ENCODE measurements at places on chromosomes 13 and 19.
A peak's percentile ranks its signal among the peaks of the same experiment; 100 is the strongest.

DNA sequence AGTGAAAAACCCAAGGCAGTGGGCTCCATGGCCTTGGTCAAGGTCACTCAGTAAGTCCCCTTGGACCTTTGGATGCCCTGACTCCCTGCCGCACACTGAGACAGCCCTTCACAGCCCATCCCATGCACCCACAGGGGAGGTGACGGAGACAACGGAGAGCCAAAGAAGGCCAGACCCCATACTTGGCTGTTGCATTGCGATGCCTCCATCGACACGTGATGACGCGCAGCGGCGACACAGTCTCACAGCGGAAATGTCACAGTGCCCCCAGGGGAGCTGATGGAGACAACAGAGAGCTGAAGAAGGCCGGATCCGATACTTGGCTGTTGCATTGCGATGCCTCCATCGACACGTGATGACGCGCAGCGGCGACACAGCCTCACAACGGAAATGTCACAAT lies 282.4 kb downstream of the TEX29 start:
- DNase-seq: no peak

- DNase-seq: no peak
Measured at GRCh38 chr13:89310943-89311672, 1639.9 kb downstream of the SLITRK5 start.

DNA sequence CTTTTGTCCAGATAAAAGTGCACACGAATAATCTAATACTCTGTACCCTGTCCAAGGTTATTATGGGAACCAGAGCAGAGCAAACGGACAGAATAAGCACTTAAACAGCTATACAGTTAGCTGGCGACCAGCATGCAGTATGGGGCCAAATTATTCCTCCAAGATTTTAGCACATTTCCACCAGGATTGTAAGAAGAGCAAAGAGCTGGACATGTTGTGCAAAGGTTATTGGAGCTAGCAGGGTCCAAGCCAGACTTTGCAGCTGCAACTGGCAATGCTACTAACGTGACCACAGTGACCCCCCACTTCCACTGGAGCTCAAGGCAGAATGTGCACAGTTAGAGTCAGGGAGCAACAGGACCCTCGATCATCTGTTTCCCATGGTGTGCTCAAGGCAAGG lies 89.9 kb downstream of the COL4A1 start:
- no peak for DNase-seq

- no peak for DNase-seq
Measured at GRCh38 chr13:88866195-88866594, 1195.0 kb downstream of the SLITRK5 start.

GRCh38 chr19:20235156-20235555 lies 68.1 kb downstream of the ZNF486 start:
- DNase-seq: no peak

GRCh38 chr13:33135097-33135496 lies 118.9 kb downstream of the KL start:
- DNase-seq: no peak

DNA sequence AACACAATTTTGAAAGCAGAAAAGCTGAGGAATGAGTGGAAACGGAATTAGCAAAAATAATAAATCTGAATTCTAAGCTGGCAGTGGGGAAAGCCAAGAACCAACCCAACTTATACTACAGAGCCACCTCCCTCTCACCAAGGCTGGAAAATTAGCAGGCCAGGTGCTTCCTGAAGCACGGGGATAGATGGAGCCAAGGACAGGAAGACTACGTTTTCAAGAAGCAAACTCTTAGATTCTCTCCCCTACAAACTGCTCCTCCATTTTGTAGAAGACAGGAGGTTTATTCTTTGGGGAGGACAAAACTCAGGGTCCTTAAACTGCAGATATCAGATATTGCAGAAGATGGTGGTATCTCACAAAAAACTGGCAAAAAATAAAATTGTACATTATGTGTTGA lies 8.8 kb downstream of the CCDC70 start:
- no peak for DNase-seq

- no peak for DNase-seq
Measured at GRCh38 chr13:93857126-93857525, 622.4 kb downstream of the DCT start.

GRCh38 chr19:39270036-39270871 lies 2.1 kb downstream of the IFNL2 start:
- DNase-seq: no peak

- no peak for DNase-seq
Measured at GRCh38 chr19:40592170-40592569, 9.0 kb upstream of the LTBP4 start.

DNA sequence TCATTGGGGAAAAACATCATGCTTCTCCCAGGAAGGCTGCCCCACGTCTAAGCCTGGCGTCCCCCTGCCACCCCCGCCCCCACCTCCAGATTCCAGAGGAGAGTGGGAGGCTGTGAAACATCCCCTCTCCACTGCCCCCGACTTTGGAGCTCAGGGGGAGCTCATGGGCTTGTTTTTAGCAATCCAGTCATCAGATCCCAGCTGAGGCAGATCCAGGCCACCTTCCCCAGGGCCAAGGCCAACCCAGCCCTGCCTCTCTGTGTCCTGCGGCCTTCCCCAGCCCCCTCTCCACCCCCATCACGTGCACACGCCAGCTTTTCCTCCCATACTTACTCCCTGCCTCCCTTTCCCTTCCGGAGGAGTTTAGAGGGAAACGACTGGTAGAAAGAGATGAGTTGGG lies 38.8 kb downstream of the SHISA2 start:
- no peak for DNase-seq

DNA sequence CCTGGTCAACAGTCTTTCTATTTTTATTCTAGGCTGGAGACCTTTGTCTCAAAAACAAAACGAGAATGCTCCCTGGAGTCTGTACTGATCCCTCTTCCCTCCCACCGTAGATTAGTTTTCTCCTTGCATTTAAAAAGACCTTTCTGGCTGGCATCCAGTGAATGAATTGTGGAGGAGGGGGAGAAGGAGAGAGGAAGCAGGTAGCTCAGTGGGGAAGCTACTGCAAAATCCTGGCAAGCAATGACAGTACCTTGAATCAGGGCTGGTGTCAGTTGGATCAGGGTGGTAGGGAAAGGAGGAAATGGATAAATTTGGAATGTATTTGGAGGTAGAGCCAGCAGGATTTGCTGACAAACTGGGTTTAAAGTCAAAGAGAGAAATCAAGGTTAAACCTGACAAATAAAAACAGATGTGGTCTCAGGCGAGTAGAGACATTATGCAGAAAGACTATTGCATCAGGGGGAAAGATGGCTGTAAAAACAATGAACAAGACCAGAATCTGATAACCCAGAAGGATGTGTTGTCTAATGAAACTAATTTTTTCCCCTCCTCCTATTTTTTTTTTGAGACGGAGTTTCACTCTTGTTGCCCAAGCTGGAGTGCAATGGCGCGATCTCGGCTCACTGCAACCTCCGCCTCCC lies 3.5 kb upstream of the CYP2S1 start:
- DNase-seq: no peak

- DNase-seq: no peak
Measured at GRCh38 chr19:18306888-18307260, 16.0 kb downstream of the LSM4 start.

GRCh38 chr13:110811771-110812120 lies 98.2 kb downstream of the ING1 start:
- DNase-seq: no peak

- DNase-seq: no peak
Measured at GRCh38 chr13:91816263-91816807, 417.9 kb downstream of the GPC5 start.

GRCh38 chr13:73900591-73900990 lies 233.6 kb downstream of the KLF12 start:
- no peak for DNase-seq

GRCh38 chr19:11759805-11760204 lies 7.0 kb upstream of the ZNF441 start:
- no peak for DNase-seq

GRCh38 chr13:31011193-31011860 lies 78.9 kb downstream of the TEX26 start:
- DNase-seq: no peak

GRCh38 chr19:17394891-17395415 lies 957 bp upstream of the CCDC194 start:
- peak; percentile 33 for DNase-seq

- DNase-seq: peak; percentile 10
Measured at GRCh38 chr19:42433503-42434260, 6.5 kb upstream of the LIPE start.

DNA sequence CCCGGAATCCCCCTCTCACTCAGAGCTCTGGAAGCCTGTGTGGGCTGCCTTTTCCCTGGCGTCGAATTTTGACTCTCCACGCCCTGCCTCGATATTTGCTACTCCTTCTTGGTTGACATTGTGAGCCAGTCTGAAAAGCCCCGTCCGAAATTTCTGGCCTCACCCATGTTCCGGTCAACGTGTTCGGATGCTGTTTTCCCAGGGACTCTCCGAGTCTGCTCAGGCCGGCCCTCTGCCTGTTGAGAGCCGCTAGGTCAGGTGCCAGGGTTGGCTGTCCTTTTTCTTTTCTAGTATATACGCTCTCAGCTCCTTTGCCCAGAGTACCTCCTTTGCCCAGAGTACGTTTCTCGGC lies 6.8 kb upstream of the DGKH start:
- DNase-seq: no peak

- no peak for DNase-seq
Measured at GRCh38 chr13:33259296-33259695, 26.3 kb downstream of the STARD13 start.

- peak; percentile 24 for DNase-seq
Measured at GRCh38 chr13:110471833-110472162, 89.7 kb downstream of the RAB20 start.

DNA sequence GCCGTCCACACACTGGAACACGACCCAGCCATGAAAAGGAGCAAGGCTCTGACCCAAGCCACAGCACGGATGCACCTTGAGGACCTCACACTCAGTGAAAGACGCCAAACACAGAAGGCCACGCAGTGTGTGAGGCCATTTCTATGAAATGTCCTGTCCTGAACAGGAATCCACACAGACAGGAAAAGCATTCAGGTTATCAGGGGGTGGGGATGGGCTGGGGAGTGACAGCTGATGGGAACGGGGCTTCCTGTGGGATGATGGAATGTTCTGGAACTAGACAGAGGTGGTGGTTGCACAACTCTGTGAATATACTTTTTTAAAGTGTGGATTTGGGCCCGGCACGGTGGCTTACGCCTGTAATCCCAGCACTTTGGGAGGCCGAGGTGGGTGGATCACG lies 30.6 kb downstream of the GPX4 start:
- no peak for DNase-seq

DNA sequence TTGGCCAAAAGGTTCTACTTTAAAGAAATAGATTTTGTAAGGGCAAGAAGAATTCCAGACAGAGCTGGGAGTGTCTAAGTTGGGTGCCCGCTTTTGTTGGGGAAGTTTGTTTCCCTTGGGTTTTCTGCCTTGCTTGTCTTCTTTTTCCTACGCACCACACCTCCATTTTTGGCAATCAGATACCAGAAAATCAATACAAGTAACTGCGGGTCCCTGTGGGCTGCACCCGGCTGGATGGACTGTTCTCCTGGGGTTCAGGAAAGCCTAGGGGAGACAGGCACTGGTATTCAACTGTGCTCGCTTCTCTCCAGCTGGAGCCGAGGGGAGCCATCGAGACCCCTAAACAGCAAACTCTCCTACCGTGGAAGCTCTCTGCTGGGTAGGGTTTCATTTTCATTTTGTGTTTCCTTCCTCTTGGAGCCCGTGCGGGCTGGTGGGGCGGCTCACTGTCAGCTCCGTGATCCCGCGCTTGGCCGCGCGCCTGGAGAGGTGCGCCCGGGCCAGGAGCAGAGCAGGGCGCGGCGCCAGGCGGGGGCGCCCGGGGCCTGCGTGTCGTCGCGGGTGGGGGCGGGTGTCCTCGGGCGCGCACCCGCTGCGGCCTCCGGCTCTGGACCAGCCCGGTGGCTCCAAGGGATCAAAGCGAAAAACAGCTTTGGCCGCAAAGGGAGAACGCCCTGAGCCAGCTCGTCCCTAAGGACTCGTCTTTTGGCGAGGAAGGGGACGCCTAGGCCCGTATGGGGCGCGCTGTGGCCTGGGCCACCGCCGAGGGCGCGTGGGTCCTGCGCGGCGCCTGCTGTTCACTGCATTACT lies 347.2 kb downstream of the ZNF536 start:
- DNase-seq: no peak

GRCh38 chr13:65892859-65893258 lies 1337.3 kb downstream of the PCDH9 start:
- DNase-seq: no peak

- no peak for DNase-seq
Measured at GRCh38 chr13:50543782-50544181, 299.7 kb downstream of the DLEU7 start.

GRCh38 chr13:40336228-40337221 lies 329.9 kb downstream of the FOXO1 start:
- DNase-seq: no peak

GRCh38 chr19:48370955-48371354 lies 6.8 kb downstream of the SYNGR4 start:
- no peak for DNase-seq

Data from bone marrow (tissue), 2 donors.